ENCODE measurements at places on chromosomes 7 and 10.

DNA sequence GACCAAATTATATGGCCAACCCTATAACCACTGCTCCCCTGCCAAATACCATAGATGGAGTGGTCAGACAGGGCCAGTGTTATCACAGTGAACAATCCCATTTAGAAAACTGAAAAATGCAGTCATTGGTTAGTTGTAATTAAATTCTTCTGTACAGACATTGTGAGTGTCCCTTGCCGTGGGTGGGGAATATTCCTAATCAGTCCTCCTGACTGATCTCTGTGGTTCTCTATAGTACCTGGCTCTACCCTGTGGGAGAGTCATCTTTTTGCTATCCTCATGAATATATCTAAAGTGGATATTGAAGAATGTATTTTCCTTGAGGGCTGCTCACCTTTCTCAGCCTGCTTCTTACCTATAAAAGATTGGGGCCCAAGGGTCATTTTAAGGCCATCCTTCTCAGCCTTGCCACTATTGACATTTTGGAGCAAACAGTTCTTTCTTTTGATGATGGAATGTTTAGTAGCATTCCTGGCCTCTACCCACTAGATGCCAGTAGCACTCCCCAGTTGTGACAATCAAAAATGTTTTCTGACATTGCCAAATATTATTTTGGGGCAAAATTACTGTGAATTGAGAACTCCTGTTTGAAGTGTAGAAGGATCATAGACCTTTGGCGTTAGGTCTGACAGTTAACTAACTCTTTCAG lies 110.2 kb downstream of the MAPK8 start:
- no peak for DNase-seq

DNA sequence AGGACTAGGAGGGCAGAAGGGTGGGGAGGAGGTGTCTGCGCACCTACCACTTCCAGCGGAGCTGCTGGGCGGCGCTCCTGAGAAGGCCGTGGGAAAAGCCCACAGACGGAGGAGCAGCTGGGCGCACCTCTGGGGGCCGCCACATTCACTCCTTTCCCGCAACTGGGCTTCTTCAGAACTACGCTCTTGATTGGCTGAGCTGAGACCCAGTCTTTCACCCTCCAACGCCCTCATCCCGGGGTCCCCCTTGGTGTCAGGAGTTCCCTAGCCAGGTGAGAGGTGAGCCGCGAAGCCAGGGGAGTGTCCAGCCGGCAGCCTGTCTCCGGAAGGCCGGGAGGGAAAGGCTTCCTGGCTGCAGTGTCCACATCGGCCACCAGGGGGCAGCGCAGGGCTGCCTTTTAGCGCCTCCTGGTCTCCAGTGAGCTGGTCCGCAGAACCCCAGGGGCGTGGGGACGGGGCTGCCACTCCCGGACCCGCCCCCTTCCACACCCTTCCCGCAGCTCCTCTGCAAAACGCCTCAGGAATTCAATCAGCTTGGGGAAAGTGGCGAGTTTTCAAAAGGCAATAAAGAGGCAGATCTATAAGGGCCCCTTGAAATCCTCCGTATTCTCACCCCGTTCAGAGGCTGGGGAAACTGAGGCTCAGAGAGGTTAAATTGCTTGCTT lies 98.8 kb downstream of the CHST15 start:
- DNase-seq, result peak; percentile 90

GRCh38 chr10:71252220-71252619 lies 39.9 kb downstream of the UNC5B start:
- no peak for DNase-seq

GRCh38 chr10:8921568-8921967 lies 867.1 kb downstream of the GATA3 start:
- no peak for DNase-seq

DNA sequence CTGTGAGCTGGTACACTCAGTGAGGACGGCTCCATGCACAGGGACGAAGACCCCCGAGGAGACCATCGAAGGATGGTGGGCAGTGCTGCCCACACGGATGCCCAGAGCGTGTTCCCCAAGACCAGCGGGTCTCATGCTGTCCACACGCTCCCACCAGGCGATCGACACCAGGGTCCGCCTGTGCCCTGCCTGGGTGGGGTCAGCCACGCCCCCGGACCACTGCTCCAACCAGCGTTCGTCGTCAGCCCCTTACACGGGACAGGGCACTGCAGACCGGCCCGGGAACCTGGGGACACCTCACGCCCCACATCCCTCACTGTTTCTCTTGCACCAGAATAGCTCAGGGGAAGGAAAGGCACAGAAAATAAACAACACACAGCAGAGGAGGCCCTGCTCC lies 223.5 kb downstream of the DNAJB6 start:
- no peak for DNase-seq

DNA sequence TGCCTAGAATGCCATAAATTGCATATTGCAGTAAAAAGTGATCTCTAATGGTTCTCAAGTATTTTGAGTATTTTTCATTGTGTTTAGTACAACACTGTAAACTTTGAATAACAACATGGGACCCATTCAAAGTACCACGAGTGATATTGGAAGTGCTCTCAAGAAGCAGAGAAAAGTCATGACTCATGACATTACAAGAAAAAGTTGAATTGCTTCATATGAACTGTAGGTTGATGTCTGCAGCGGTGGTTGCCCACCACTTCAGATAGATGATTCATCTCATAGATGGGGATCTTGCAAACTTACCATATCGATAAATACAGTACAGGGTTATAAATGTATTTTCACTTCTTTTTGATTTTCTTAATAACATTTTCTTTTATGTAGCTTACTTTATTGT lies 33.9 kb downstream of the ENTPD1 start:
- DNase-seq, result no peak

- DNase-seq, result no peak
These were observed 38.0 kb upstream of the PIP4K2A start for GRCh38 chr10:22752272-22752889.

DNA sequence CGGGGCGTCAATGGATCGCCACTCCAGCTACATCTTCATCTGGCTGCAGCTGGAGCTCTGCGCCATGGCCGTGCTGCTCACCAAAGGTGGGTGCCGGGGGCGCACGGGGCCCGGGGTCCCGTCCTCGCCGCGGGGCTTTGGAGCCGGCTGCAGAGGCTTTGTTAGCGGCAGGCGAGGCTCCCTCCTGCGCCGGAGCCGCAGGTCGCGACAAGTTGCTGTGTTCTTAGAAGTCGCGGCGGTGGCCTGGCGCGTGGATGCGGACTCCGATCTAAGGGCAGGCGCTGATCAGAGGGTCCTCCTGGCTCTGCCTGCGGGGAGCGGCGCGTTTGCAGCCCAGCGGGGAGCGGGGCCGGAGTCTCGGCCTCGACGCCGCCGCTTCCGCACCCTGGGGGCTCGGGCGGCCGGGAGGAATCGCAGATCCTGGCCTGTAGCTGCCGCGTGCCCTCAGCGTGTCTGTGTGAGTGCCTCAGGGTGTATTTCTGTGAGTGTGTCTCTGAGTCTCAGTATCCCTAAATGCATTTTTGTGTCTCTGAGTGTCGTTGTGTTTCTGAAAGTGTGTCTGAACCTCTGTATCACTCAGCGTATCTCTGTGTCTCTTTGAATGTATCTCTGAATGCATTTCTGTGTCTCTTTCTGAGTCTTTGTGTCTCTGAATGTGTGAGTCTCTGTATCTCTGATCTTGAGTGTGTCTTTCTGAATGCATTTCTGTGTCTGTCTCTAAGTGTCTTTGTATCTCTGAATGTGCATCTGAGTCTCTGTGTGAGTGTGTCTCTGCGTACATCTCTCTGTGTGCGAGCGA lies 766 bp downstream of the BAMBI start:
- peak; percentile 44 for DNase-seq

- DNase-seq, result no peak
These were observed 1.2 kb upstream of the PALS2 start for GRCh38 chr7:24572016-24572392.

GRCh38 chr7:91915401-91916050 lies 25.1 kb upstream of the AKAP9 start:
- peak; percentile 68 for DNase-seq

- DNase-seq, result peak; percentile 62
These were observed 220.8 kb upstream of the PRSS58 start for GRCh38 chr7:142478479-142479220.
